ENCODE measurements at places on chromosomes 7 and 10.
A peak's percentile ranks its signal among the peaks of the same experiment; 100 is the strongest.

DNA sequence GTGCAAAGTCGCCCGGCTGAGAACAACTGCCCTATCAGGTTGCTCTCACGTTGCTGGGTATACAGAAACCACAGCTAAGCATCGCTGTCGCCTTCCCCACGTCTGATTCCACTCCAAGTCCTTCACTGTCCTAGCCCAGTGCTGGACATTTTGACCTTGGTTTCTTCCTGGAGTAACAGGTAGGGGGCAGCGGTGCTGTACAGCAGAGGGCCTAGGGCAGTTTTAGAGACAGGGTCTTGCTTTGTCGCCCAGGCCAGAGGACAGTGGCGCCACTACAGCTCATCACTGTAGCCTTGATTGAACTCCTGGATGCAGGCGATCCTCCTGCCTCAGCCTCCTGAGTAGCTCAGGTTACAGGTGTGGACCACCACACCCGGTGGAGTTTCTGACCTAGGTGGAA, 2.6 kb downstream of the CLDN15 start:
- no peak for DNase-seq

DNA sequence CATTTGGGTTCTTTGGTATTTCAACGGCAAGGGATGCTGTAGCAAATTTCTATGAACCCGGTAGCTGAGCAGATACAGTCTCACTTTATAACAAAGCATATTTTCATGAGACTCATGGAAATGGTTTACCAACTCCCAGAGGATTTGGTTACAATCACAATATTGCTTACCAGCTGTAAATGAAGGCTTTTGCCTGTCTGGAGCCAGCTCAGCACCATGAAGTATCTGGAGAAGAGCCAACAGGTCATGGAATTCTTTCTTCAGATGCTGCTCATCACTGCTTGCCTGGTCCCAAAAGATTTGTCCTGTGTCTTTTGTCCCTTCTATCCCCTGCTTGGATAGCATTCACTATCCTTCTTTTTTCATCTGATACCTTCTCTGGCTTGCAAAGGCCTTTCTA, 316.9 kb upstream of the PHYHIPL start:
- no peak for DNase-seq

- DNase-seq = no peak
Measured at GRCh38 chr7:135879233-135879632, 97.9 kb downstream of the MTPN start.

- DNase-seq = peak; percentile 82
Measured at GRCh38 chr10:77582710-77583115, 54.9 kb downstream of the KCNMA1 start.

DNA sequence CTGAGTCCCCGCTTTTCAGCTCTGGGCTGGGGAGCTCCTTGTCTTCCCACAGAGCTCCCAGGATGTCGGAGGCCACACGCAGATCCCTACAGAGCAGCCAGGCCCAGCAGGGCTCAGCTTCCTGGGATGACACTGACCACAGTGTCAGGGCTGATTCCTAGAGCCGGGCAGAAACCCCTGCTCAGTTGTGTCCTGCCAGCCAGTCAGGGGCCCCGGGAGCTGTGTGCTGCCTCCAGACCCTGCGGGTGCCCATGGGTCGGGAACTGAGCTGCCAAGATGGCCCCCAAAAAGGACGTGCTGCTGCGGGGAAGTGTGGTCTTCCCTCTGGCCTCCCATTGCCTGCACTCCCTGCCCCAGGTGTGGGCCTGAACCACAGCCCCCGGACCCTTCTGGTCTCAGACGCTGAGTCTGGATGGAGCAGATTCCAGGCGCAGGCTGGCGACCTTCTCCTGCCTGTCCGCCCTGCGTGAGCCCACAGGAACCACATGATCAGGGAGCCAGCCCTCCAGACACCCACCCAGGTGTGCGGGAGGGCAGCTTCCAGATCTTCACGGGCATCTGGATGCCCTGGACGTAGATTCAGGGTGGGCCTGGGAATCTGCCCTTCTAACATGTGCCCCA, 217.4 kb downstream of the MAD1L1 start:
- DNase-seq = no peak

GRCh38 chr7:78413568-78413967, 615.0 kb downstream of the PHTF2 start:
- no peak for DNase-seq

DNA sequence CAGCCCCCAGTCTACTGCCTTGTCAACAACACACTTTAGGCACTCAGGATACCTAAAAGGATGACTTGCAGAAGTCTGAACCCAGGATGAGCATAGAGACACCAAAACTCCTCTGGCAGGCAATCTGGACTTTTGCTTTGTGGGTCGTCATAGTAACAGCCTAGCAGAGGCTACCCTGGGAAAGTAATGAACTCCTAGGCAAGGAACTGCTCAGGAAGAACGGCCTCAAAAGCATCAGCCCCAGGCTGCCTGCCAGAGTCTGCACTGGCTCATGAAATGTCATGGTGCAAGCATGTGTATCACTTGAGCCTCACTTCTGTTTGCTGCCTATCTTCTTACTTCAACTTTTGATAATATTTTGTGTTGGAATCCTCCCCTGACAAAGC, 715.1 kb downstream of the GRID1 start:
- peak; percentile 38 for DNase-seq

- DNase-seq = no peak
Measured at GRCh38 chr10:36091007-36091406, 448.9 kb upstream of the FZD8 start.

GRCh38 chr7:114302858-114303257, 111.8 kb upstream of the FOXP2 start:
- no peak for DNase-seq
